ENCODE measurements at places on chromosomes 13 and 19. TPM values are rescaled to one million over a fixed set of nuclear protein-coding genes. Genes with fewer than 3 reads are reported as not detected.

ADGRE3 gene
- total RNA-seq, result not detected

PRODH2 gene
- not detected for total RNA-seq

SGCG gene
- not detected for total RNA-seq

THSD8 gene
- 10.8 TPM for total RNA-seq

AP2S1 gene
- total RNA-seq, result 103 TPM

PSG7 gene
- total RNA-seq, result not detected

CD37 gene
- total RNA-seq, result 246 TPM

CEACAM8 gene
- total RNA-seq, result not detected

ERF gene
- 57.5 TPM for total RNA-seq

PGLYRP2 gene
- total RNA-seq, result 0.40 TPM

CAMSAP3 gene
- 0.40 TPM for total RNA-seq

PCDH9 gene
- total RNA-seq, result 0.14 TPM

SHC2 gene
- 0.53 TPM for total RNA-seq

PAN3 gene
- total RNA-seq, result 51.4 TPM

IL12RB1 gene
- total RNA-seq, result 52.5 TPM

AXL gene
- 0.11 TPM for total RNA-seq

ZNF382 gene
- 16.2 TPM for total RNA-seq

F10 gene
- not detected for total RNA-seq

ANKLE1 gene
- total RNA-seq, result 5.8 TPM

FCAR gene
- not detected for total RNA-seq

METTL21C gene
- not detected for total RNA-seq

CYP4F22 gene
- total RNA-seq, result 3.2 TPM

KCNRG gene
- 0.77 TPM for total RNA-seq

PRRG2 gene
- total RNA-seq, result 1.5 TPM

KLF12 gene
- 50.5 TPM for total RNA-seq

TMEM59L gene
- total RNA-seq, result 0.19 TPM

HSH2D gene
- 80.6 TPM for total RNA-seq

POU4F1 gene
- 0.19 TPM for total RNA-seq

Data from activated naive CD8-positive, alpha-beta T cell treated with anti-CD3 and anti-CD28 coated beads, Interleukin-2, amount 10 ng/mL, durations not matched to agents 7 days and 5 days (primary cell).